ENCODE measurements at places on chromosomes 6 and 20.

DNA sequence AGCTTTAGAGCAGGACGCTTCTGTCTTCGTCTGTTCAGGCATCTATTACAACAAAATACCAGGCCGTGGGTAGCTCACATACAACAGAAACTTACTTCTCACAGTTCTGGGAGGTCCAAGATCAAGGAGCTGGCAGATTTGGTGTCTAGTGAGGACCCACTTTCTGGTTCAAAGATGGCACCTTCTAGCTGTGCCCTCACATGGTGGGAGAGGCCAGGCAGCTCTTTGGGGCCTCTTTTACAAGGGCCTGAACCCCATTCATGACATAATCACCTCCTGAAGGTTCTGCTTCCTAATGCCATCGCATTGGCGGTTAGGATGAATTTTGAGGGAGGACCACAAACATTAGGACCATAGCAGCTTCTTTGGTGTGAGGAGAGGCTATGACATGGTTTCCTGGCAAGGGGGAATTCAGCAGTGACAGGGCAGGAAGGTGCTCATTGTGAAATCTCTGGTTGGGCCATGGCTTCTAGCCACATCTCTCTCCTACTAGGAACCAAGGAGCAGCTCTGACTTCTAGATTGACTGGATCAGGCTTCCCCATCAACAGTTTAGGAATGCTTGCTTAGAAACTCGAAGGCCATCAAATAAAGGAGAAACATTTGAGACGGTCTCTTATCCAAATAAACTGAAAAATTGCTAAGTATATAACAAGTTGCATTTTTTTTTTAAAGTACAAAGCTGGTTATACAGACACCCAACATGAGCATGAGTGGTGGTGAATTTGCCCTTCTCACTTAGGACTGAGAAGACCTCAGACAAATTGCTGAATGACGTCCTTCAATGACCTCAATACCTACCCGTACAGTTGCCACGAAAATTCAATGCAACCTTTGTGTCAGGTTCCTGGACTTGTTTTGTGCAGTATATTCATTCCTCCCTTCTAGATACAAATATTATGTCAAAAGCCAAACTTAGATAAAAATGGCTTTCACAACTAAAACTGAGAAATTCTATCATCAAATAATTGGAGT is 140.7 kb downstream of the ZDHHC14 start:
- DNase-seq = no peak

GRCh38 chr6:123804014-123804786 is 535 bp downstream of the NKAIN2 start:
- no peak for DNase-seq

GRCh38 chr20:5703681-5704101 is 46.5 kb upstream of the SHLD1 start:
- no peak for DNase-seq

DNA sequence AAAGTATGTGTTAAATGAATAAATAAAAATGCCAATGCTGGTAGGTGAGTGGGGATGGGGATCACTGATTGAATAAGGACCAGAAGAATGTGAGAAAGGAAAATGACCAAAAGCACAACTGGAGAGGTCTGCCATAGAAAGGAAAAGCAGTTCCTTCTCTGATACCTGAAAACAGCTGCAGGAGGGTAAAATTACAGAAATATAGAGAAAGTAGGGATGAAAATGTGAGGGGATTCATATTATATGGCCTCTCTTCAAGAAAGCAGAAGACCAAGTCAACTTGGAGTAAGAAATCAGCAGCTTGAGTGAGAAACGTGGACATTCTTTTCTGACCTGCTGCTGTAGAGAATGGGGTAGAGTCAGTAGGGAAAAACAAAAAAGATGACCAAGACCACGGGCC is 125.1 kb downstream of the MYB start:
- no peak for DNase-seq

DNA sequence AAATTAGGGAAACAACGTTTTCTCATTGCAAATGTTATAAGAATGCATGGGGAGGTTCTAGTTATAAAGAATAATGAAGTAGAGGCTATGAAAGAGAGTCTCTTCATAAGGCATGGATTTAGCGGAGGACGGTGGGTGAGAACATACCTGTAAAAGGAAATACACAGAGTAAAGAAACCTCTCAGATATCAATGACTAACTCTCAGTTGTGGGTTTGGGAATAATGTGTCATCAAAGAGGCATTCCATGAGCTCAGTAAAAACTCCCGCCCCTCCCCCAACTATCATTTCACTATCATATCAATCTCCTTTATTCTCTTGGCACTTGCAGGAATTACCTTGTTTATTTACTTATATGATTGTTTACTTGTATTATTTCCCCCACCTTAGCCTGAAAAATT is 695.4 kb downstream of the PTPRT start:
- no peak for DNase-seq

GRCh38 chr20:45918779-45919537 is 7.0 kb upstream of the PLTP start:
- peak; percentile 33 for DNase-seq

- DNase-seq = no peak
These were observed 38.4 kb upstream of the SLC22A16 start for GRCh38 chr6:110514818-110515217.

- no peak for DNase-seq
These were observed 235.0 kb downstream of the GMPR start for GRCh38 chr6:16473184-16473907.

DNA sequence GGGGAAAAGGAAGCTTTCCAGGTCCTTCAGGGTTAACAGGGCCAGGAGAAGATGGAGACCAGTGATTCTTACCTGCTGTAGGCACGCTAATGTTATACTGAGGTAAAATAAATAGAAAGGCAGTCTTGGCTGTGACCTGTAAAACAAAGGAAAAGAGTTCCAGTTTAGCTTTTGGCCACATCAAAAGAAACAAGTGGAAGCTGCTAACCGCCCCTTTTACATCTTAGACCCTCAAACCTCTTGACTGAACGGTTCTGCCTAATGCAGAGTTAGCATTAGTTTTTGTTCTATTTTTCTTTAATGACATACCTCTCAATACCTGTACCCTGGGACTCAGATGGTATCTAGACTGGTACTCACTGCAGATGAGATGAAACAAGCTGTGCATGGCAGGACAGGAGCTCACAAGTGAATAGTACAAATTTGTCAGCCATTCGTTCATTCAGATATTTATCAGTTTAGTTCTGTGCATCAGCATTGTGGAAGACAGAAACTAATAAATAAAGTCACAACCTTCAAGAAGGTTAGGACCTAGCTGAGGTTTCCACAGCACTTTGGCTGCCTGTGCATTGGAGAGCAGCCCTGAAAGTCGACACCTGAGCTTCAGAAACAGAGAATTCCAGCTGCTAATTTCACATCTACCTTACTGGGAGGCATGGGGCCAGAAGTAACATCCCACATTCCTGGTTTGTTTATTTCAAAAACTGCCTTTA is 41.0 kb downstream of the TRAM2 start:
- DNase-seq = no peak

- DNase-seq = no peak
These were observed 112.0 kb upstream of the MTHFD1L start for GRCh38 chr6:150753371-150754064.

DNA sequence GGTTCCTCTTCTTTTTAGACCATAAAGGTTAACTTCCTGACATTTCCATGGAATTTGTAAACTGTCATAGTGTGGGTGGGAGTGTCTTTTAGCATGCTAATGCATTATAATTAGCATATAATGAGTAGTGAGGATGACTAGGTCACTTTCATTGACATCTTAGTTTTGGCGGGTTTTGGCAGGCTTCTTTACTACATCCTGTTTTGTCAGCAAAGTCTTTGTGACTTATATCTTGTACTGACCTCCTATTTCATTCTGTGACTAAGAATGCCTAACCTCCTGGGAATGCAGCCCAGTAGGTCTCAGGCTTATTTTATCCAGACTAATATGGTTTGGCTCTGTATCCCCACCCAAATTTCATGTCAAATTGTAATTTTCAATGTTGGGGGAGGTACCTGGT is 149.6 kb upstream of the SYNCRIP start:
- DNase-seq = no peak

DNA sequence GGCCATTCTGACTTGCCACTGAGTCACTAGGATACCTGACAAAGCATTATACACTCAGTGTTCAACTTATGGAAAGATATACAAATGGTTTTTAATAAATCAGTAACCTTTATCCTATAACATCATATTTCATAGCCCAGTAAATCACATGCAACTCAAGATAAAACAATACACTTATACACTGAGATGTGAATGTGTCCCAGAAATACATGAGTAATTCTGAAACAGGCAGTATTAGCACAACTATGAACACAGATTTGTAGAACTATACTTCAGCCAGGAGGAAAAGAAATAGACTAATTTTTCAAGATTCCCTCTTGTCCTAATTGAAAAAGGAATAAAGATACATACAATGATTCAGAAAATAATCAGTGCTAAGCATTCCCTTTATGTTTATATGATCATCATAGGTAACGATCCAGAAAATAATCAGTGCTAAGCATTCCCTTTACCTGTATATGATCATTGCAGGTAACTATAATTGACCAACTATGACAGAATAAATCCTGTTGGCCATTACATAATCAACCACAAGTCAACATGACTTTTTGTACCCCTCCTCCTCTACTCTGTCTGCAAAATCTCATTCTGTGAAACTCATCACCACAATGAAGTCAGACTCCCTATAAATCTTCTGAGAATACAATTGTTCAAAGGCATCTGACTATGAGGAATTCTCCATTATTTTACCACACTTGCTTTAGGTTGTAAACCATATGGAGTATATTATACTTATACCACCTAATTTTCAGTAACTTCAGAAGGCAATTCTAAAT is 30.3 kb downstream of the HACE1 start:
- no peak for DNase-seq

GRCh38 chr6:108228416-108228815 is 32.4 kb downstream of the SNX3 start:
- no peak for DNase-seq

DNA sequence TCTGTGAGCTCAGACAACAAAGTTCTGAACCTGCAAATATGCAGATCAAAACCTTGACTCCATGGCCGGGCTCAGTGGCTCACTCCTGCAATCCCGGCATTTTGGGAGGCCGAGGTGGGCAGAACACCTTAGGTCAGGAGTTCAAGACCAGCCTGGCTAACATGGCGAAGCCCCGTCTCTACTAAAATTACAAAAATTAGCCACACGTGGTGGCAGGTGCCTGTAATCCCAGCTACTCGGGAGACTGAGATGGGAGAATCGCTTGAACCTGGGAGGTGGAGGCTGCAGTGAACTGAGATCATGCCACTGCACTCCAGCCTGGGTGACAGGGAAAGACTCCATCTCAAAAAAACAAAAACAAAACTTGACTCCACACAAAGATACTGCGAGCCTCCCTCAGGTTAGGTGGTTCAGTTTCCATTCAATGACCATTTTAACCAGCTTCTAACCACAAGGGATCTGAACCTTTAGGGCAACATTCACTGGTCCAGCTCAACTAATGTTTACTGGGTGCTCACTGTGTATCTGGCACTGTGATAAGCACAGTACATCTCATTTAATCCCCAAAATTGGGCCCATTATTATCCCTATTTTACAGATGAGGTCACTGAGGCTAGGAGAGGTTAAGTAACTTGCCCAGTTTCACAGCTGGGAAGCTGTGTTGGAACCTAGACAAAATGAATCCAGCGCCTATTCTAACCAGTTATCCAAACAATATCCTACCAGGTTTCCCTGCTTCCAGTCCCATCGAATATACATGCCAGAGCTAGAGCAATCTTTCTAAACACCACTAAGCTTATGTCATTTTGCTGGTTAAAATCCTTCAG is 1.8 kb downstream of the SNRPB start:
- no peak for DNase-seq

DNA sequence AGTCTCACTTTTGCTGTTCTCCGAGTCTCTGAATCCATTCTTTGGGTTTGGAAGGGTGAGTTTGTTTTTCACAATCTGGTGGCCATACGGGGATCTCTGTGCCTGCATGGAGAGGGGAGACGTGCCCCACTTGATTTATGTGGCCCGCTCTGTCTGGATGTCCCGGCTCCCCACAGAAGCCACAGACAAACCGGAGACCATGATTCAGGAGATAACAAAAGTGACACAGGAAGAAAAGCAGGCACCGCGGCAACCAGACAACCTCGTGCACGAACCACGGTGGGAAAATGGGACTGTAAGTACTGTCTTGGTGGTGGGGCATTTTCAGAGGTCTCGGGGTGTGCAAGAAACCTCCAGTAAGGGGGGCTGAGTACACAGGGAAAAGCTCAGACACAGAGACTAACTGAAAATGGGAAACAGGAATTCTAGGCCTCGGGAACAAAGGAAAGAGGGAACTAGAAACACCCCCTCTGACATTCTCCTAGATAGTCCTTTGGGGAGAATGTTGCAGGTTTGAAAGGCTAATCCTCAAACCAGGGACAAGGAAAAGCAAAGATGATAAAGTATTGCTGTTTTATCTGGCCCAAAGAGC is 22.1 kb upstream of the ZNF318 start:
- no peak for DNase-seq

GRCh38 chr6:7725849-7726415 is at the start of gene BMP6:
TSS of gene BMP6 (plus strand) at chr6:7726099. CDS start at chr6:7726956, 857 bp downstream.
- peak; percentile 87 for DNase-seq

DNA sequence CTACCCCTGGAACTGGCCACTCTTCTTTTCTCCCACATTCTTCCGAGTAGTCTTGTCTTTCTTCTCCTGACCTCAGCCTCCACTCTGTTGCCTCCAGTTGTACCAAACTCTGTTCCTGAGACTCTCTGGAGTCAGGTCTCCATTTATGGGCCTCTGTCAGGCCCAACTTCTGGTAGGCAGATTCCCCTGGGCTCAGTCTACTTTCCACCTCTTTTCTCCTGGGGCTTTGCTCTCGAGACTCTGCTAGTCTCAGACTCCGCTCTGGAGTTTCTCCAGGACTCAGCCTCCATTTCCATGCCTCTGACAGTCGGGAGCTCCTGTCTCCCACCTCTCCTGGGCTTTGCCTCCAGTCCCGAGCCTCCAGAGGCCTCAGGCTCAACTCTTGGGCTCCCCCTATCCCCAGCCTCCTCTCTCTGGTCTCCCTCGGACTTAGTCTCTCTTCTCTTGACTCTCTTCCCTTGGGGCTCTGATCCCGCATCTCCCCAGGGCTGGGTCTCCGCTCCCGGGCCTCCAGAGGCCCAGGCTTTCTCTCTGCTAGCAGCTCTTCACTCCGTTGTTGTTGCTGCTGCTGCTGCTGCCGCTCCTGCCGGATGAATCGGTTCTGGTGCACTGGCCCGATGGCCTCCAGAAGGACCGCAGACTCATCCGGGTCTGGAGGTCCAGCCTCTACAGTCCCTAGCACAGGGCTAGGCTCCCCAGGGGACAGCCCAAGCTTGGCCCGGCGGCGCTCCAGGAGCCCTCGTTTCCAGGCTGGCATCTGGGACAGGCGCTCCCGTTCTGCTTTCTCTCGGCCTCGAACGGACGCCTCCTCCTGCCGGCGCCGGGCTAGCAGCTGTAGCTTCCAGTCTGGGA is 1.1 kb downstream of the PPP1R18 start:
- DNase-seq = peak; percentile 50

GRCh38 chr6:149563203-149563927 is 2.8 kb upstream of the GINM1 start:
- DNase-seq = no peak

- no peak for DNase-seq
These were observed 509.9 kb upstream of the ID4 start for GRCh38 chr6:19327241-19327640.

DNA sequence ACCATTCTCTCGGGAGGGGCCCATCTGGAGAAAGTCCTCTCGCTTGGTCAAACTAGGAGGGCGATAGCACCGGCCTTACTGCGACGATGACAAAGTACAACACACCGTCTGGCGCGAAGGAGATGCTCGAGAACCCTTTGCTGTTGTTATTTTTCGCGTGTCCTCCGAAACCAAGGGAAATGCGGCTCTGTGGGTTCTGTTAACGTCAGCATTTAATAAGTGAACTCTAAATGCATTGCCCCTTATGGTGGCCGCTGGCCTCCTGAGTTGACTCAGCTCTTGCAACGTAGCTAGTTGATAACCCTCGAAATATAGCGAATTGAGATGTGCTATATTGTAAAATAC is 577 bp upstream of the SCAND1 start:
- DNase-seq = no peak
